ENCODE measurements at places on chromosomes 5 and 9.

GRCh38 chr5:132254321-132254977 is 3.0 kb upstream of the PDLIM4 start:
- peak; percentile 49 for DNase-seq

- DNase-seq, result no peak
Observed at GRCh38 chr5:6423327-6424109, 25.1 kb upstream of the UBE2QL1 start.

DNA sequence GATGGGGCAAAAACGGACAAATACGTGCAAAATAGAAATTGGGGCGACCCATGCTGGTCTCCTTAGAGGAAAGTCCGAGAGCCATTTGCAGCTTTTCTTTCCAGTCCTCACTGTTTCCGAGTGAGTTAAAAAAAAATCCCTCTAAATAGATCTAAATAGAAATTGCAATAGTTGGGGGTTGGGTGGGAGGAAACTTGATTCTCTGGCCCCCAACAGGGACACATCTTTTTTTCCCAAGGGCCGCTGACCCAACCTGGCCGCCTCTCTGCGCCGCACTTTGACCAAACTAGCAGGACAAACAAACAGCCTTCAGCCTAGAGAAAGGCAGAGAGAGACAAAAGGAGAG is 2.8 kb upstream of the NKX2-5 start:
- no peak for DNase-seq

DNA sequence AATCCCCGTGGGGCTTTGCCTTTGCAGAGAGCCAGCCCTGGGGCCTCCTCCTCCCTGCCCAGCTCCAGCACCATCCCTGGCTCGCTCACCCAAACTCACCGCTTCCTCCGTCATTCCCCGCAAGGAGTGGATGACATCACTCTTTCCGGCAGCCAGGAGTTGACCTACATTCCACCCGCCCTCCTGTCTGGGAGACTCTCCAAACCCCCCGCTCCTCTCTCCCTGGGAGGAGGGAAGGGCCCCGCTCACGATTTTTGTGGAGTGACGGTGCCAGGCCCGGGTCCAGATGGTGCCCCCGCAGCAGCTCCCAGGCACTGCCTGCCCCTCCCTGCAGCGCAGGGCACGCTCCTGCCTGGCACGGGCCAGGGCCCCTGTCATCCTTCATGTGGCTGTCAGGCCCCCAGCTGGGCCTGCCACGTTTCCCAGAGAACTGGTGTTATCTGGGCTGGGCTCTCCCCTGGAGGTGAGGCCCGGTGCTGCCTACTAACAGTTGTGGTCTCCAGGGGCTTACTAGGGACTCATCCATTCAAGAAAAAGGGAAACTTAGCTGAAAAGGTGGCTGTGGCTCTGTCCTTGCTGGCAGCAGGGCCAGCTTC is 52.3 kb downstream of the NTNG2 start:
- DNase-seq, result peak; percentile 85

GRCh38 chr5:124718380-124718789 is 28.1 kb downstream of the ZNF608 start:
- no peak for DNase-seq
